ENCODE measurements at places on chromosomes 3 and 15.

- no peak for DNase-seq
Measured at GRCh38 chr15:49621401-49621811, 558 bp downstream of the DTWD1 start.

DNA sequence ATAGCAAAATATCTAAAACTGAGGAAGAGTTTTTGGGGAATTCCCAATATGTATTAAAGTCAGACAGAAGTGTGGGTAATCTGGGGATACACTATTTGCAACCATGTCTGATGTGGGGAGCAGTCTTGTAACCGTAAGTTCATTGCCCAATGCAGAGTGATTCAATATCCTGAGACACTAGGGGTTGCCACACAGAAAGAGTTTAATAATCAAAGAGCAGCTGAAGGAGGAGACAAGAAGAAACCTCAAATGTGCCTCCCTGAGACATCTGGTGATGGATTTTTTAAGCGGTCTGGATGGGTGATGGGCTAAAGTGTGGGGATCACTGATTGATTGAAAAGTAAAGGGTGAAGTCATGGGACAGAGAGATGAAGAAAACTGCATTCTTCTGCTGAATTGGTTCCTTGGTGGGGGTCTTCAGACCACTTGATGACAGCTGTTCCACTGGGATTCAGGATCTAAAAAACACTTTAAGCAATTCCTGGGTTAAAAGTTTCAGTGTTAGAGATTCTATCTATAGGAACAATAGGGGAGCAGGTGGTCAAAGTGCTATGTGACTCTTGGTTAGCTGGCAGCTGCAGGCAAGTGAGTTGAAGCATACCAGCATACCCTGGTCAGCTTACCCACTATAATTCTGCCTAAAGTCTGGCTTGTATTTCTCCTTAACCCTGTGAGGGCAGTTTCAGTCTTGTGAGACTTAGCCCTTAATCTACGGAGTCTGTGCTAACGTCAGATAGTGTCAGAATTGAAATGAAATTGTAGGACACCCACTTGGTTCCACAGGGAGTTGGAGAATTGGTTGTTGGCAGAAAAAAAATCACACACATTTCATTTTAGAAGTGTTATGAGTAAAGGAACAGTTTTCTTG lies 425.9 kb upstream of the TGFBR2 start:
- no peak for DNase-seq

DNA sequence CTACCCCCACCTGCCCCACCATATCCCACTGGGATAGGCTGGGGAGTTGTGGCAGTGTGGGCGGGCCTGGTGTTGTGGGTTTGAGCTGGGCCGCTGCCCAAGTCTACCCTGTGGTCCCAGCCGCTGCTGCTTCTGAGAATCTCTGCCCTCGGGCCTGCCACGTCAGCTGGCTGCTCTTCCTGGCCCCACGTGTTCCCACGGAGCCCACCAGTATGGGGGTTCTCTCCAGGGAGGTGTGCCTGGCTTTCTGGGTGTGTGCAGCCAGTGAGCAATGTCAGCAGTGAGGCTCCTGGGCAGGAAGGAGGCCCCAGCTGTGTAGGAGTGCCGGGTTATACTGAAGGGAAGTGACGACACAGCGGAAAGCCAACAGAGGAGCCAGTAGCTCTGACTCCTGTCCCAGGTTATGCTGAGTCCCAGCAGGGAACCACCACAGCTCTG lies 10.5 kb downstream of the GNAI2 start:
- no peak for DNase-seq

DNA sequence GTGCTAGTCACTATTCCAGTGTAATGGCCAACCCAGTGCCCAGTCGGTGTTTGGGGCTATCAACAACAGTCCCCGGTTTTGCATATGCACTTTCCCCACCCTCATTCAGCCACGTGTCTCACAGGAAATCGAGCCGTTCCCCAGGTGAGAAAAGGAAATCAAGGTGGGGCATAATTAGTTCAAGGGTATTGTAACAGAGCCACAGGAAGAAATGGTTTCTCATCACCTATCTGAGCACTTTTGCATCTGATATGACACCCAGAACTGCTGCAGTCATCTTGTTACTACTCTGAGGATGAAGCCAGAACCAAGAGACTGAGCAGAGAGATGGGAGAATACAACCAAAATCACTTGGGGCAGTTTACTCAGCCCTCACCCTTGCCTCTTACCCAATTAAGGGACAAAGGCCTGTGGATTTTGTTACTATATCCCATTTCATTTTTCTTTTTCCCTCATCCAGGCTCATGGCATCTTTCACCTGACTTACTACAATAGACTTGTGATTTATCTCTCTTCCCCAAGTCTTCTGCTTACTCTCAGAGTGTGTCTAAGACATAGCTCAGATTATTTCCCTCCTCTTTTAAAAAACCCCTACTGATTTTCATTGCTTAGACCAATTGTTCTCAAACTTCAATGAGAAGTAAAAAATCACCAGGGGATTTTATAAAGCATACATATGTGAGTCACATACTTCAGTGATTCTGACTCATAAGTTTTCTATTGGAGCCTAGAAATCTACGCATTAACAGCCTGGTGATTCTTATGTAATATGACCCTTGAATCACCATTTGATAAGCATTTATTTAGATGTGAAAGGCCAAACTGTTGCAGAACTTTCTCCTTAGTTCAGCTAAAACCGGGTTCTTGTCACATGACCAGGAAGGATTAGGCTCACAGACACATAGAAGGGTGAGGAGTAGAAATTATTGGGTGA lies 40.5 kb downstream of the TRAT1 start:
- DNase-seq: no peak

DNA sequence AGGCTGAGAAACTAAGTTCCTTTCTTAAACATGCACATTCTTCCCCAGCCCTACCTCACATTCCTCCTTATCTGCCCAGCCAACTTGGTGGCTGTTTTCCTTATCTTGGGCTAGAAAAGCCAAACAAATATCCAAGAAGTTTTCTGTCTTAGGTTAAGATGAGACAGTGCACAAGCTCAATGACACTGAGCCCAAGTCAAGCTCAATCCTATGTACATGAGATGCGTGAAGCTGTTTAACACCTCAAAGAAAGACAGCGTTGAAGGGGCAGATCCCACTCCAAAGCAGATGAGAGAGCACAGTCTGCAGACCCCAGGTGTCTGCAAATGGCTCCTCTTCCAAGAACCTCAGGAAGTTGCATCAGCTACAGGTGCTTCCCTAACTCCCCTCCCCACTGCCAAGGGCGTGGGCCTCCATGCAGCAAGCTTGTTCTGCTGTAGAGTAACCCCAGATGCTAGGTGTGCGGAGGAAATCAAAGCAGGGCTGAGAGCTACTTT lies 16.6 kb downstream of the LRRC2 start:
- DNase-seq: no peak

DNA sequence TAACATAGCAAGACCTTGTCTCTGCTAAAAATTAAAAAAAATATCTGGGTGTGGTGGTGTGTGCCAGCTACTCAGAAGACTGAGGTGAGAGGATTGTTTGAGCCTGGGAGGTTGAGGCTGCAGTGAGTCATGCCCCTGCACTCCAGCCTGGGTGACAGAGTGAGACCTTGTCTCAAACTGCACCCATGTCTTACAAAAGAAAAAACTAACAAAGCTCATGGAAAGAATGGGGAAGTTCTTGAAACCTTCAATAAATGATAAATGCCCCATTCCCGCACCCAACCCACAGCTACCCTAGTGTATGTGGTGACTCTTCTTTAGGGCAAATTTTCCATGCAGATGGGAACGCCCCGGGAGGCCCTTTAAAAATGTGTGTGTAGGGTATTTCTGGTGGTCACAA lies 28.3 kb downstream of the RPLP1 start:
- no peak for DNase-seq

DNA sequence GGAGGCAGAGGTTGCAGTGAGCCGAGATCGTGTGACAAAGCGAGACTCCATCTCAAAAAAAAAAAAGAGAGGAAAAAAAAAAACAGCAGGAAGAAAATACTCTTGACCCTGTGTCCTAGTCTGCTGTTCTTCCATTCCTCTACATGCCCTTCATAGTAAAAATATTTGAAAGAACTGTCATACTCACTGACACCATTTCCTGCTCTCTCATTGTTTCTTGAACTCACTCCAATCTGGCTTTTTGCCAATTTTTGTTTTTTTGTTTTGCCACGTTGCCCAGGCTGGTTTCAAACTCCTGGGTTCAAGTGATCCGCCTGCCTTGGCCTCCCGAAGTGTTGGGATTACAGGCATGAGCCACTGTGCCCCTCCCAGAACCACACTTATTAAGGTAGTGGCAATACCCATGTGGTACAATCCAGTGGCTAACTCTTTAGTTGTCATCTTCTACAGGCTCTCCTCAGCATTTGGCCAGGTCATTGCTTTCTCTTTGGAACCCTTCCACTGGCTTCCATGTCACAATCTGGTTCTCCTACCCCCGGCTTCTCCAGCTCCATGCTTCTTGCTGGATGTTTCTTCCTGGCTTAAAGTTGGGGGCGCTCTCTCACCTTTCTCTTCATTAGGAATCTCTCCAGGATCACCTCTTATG lies 238.2 kb upstream of the C2CD4B start:
- DNase-seq: no peak

GRCh38 chr3:165193366-165194254 lies 2.6 kb downstream of the SLITRK3 start:
- no peak for DNase-seq

DNA sequence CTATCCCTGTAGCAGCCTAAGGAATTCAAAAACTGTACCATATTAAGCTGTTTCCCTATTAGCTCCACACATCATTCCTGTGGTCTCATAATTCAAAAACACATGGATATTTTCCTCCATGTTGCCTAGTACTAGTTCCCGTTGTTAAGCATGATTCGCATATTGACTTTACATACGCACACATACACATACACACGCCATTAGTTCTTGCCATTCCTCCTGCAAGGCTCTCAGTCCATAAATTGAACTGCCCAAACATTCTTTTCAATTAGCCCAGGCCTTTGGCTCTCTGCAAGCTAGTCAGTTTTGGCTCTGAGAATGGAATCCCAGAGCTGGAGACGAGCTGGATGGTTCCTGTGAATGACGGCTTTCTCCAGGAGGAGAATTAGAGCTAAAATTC lies 57.2 kb upstream of the RAD18 start:
- DNase-seq: no peak

GRCh38 chr15:82139823-82140268 lies 94.0 kb upstream of the MEX3B start:
- DNase-seq: no peak

GRCh38 chr3:100206687-100207086 lies 54.1 kb upstream of the TBC1D23 start:
- no peak for DNase-seq

- DNase-seq: no peak
Measured at GRCh38 chr15:63891768-63892133, 58.0 kb upstream of the HERC1 start.

DNA sequence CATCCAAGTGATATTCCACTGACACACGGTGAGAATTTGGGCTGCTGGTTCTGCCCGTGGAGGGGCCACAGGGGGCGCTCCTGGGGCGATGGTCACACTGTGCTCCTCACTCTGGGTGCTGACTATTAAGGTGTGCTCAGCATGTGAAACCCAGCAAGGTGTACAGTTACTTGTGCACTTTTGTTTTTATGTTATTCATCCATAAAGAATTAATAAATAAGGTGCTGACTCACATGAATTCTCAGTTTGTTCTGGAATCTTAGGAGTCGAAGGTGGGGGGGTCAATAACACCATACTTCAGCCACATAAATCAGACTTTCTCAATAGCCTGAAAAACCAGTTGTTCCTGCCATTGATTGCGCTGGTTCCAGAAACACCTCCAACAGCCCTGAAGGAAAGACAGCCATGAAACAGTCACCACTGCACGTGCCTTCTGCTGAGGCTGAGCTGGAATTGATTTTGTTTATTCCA lies 53.5 kb upstream of the SPATA12 start:
- DNase-seq: no peak

GRCh38 chr15:86541540-86541939 lies 461.9 kb downstream of the AGBL1 start:
- DNase-seq: no peak

GRCh38 chr3:122681284-122681973 lies 790 bp downstream of the PARP14 start:
- no peak for DNase-seq

DNA sequence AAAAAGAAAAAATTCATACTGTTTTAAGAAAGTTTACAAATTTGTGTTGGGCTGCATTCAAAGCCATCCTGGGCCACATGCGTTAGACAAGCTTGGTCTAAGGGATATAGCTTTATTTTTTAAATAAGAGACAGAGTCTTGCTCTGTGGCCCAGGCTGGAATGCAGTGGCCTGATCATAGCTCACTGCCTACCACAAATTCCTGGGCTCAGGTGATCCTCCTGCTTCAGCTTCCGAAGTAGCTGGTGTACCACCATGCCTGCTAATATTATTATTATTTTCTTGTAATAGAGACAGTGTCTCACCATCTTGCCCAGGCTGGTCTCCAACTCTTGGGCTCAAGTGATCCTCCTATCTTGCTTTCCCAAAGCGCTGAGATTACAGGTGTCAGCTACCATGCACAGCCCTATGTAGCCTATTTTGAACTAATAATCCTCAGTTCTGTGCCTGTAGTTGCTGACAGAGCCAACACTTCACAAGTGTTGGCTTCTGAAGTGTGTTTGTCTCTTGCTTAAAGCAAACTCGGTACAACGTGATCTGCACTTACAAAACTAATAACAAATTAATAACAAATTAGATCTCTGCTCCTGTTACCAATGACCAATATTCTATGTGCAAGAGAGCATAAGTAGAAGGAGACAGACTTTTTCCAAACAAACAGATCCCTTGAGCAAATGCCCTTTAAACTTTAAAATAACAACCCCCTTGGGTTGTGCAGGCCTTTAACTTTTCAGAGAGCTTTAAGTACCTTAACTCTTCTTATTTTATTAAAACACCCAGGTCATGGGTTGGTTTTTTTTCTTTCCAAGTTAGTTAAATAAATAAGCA lies 135.2 kb downstream of the VGLL4 start:
- DNase-seq: no peak

DNA sequence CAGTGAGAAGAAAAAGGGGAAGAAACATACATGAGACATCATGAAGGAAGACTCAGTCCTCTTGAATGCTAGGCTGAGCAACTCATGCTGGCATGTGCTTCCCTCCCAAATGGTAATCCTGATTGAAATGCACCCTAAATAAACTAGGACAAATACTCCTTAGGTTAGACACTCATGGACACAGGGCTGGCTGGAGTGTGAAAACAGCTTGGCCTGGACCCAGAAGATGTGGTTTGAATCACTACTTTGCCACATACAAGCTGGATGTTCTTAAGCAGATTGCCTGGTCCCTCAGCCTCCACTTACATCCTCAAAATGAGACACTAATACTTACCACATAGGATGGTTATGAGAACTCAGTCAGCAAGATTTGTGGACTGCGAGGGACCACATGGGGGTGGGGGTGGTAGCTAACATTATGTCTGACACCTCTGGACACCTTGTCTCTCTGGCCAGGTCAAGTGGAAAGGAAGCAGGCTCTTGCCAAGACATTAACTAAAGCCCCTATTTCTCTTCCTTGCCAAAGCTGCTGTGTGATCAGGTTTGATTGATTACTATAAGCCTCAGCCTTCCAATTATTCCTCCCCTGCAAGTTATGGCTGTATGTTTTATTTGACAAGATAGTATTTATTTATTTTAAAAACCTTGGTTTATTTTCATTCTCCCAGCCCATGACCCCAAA lies 138.9 kb upstream of the SLC7A14 start:
- DNase-seq: no peak

DNA sequence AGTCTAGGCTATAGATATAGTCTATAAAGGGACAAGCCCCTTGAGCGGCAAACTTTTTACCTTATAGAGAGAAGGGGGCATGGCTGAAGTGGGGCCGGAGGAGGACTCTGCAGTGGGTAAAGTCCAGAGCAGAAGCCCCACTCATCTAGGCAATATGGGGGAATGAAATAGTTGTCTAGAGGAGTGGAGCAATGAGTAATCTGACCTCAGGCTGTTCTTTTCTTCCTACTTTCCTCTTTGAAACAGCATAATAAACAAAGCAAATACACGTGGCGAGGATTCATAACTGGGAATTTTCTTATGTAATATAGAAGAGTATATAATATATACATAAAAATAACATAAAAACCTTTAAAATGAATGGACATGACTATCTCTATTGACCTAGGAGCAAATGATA lies 546.4 kb upstream of the ZNF385D start:
- no peak for DNase-seq
